Retinal pigment epithelial cell (primary cell): ENCODE measurements at places on chromosomes 3 and 15.
A peak's percentile ranks its signal among the peaks of the same experiment; 100 is the strongest.

- DNase-seq = no peak
These were observed 12.3 kb upstream of the PHLDB2 start for GRCh38 chr3:111846717-111847116.

GRCh38 chr3:46429671-46430070 lies 22.6 kb downstream of the CCRL2 start:
- no peak for DNase-seq

- no peak for DNase-seq
These were observed 46.4 kb downstream of the GATM start for GRCh38 chr15:45331972-45332371.

- no peak for DNase-seq
These were observed 166.6 kb downstream of the TPRG1 start for GRCh38 chr3:189338366-189338765.

GRCh38 chr3:134375582-134376384 lies 1.5 kb upstream of the AMOTL2 start:
- no peak for DNase-seq

- peak; percentile 88 for DNase-seq
These were observed 157.3 kb downstream of the WNT5A start for GRCh38 chr3:55329849-55330248.

DNA sequence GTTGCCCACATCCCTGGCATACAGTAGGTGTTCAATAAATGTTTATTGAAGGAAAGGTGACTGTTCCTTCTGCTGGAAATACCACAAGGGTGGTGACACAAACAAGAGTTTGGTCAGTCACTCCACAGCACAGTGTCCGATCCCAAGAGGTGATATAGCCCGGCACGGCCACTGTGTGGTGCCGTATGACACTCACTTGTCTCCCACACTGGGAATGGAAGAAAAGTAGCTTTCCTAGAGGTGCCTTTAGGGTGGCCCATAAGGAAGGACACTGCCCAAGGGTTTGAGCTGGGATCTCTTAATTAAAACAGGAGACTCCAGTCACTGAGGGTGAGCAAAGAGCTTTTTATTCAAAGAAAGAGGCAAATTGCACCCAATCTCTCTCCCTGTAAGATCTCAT lies 40.5 kb downstream of the TGM4 start:
- DNase-seq = no peak

DNA sequence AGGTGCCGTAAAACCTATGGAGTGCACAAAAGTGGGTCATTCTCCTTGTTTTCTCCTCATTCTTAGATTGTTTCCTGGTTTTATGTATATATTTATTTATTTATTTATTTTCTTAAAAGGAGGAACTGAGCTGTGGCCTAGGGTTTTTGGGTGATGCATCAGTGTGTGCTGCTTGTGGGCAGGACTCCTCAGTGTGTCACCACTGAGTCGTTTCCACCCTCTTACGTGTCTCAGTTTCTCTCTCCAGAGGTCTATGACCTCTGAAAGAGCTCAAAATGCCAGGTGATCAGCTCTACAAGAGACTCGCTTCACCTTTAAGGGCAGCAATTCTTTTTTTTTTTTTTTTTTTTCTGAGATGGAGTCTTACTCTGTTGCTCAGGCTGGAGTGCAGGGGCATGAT lies 72.9 kb downstream of the CD200 start:
- DNase-seq = no peak

GRCh38 chr15:82832601-82833361 lies 23.4 kb downstream of the WHAMM start:
- DNase-seq = peak; percentile 80

GRCh38 chr3:51679777-51680176 lies 8.7 kb downstream of the TEX264 start:
- no peak for DNase-seq
